ENCODE measurements at places on chromosomes 12 and 14.
A peak's percentile ranks its signal among the peaks of the same experiment; 100 is the strongest.

- DNase-seq = no peak
Observed at GRCh38 chr12:27732281-27732680, 21.6 kb downstream of the MRPS35 start.

- no peak for DNase-seq
Observed at GRCh38 chr12:132672116-132672515, 15.0 kb downstream of the POLE start.

DNA sequence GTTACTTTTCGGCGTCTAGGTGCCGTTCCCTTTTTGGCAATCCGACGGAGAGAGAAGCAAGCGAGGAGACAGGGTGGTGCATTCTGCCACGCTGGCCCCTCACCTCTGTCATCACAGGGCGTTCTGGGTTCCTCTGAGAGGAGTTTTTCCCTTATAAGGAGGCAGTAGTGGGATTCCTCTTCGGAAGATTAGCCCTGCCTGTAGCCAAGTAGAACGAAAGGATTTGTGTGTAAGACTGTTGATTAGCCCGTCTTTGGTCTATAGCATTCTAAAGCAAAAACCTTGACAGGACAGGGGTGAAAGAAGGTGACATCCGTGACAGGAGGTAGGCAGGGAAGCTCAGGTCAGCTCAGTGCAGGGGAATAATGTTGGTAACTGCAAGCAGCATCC lies 9.1 kb upstream of the NEMF start:
- no peak for DNase-seq

DNA sequence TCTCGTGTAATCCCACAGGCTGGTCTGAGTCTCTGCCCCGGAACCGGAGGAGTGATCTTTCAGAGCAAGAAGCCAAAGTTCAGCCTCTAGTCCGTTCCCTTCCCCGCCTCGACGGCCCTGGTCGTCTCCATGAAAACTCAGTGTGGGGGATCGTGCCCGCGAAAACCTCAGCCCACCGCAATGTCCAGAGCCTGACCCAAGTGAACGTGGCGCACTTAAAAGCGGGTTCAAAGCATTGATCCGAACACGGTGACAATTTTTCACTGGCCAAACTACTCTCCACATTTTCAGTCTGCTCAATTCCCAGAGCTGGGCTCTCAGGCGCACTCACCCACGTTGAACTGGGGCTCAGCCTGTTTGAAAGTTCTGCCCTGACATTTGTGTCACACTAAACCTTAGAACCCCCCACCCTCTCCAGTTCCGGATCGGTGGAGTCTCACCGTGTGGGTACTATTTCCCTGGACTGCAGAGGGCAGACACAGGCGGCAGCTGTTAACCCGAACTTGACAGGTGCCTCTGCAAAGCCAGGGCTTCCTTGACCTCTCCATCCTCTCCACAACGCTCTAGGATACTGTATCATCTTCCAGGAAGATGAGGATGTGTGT lies 886 bp upstream of the PRICKLE1 start:
- DNase-seq = no peak

- no peak for DNase-seq
Observed at GRCh38 chr14:64955297-64955696, 12.8 kb upstream of the GPX2 start.

DNA sequence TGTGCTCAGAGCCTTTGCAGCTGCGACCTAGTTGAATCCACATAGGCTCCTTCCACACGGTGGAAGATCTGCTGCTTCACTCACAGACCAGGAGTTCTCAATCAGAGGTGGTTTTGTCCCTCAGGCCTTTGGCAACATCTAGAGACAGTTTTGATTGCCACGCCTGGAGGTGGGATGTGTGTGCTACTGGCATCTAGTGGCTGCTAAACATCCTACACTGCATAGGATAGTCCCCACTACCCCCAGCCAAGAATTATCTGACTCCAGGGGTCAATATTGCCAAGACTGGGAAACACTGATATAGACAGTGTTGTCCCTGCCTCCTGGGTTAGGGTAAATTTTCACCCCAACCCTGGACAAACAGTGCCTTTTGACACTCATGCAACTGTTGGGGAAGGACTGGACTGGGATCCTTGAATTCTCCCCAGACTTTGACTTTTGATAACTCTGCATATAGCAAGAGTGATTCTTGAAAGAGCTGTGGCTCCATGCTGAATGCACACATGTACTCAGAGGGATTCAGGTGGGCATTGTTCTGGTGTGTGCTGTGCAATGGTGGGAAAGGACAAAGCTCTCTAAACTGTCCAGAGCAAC lies 39.8 kb downstream of the BAZ2A start:
- no peak for DNase-seq

DNA sequence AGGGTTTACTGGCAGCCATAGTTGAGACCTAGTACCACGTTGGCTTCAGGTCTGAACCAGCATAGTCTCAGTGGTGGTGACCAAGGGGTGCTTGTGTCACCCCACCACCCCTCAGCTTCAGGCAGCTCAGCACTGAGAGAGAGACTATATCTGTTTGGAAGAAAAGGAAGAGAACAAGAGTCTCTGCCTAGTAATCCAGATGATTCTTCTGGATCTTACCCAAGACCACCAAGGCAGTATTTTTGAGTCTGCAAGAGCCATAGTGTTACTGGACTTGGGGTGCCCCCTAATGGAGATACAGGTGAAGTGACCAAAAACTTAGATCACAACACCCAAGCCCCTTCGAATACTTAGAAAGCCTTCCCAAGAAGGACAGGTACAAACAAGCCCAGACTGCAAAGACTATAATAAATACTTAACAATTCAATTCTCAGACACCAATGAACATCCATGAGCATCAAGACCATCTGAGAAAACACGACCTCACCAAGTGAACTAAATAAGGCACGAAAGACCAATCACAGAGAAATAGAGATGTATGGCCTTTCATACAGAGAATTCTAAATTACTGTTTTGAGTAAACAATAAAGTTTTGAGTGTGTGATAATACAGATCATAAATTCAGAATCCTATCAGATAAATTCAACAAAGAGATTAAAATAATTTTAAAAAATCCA lies 107.0 kb downstream of the HELB start:
- DNase-seq = peak; percentile 58

DNA sequence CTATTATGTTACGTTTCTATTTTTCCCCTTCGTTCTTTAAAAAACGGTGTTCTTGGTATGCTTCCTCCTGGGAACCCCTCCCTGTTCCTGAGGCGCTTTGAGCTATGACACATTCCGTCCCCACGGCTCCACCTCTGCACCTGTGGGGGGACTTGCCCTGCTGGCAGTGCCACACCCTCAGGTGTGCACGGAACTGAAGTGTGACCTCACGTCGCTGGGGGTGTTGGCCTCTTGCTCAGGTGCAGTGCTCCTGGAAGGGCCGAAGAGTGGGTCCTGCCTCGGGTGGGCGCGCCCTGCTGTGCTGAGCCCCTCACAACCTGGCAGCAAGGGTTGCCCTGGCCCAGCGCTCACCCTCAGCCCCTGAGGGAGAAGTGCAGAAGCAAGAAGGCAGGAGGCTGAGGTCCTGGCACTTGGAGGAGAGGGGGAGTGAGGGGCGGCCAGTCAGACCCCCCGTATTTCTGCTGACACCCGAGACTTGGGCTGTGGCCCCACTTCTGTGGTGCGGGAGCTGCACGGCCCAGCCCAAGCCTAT lies 4.9 kb downstream of the AMN start:
- DNase-seq = no peak

- no peak for DNase-seq
Observed at GRCh38 chr12:58931518-58931917, 11.2 kb upstream of the LRIG3 start.

DNA sequence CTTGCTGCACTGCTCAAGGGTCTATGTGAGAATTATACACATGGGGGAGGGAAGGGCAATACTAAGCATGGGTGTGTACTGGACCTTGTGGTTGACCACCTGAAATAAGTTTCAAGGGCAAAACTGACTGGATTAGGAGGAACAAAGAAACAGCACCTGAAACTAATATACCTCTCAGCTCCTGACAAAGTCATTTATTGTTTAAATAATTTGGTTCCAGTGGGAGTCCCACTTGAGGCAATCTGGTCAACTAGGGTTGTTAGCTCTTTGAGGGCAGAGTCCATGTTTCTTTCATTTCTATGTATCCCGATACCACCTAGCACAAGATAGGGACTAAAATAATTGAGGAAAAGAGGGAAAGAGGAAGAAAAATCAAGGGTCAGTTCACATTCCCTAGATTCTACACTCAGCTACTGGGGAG lies 45.5 kb downstream of the STXBP6 start:
- no peak for DNase-seq

DNA sequence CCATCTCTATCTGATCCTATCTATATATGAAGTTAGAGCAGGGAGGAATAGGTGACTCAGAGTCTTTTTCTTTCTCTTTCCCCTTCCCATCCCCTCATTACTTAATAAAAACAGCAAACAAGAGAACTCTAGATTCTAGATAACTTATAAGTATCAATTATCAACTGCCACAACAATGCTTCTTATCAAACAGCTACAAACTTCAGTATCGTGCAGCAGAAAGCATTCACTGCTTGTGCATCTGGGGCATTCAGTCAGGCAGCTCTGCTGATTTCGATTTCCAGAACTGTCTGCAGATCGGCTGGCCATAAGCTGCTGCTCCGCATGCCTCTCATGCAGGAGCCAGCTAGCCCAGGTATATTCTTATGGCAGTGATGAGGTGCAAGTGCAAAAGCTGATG lies 19.4 kb downstream of the A2ML1 start:
- DNase-seq = no peak

DNA sequence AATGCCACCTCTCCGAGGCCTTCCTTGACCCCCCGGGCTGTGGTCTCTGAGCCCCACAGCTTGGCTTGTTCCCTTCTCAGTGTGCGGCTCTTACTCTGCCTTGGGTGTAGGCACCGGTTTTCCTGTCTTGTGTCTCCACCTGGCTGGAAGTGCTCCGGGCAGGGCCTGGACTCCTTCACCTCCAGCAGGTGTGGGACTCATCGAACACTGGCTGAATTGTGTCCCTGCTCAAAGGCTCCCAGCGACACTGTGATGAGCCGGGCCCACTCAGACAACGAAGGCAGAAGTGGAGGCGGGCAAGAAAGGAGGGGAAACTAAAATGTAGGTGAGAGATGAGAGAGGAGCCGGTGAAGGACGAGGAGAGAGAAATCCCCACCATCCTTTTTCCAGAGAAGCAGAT lies 18.0 kb downstream of the TMEM63C start:
- no peak for DNase-seq

- DNase-seq = no peak
Observed at GRCh38 chr12:105977652-105978051, 161.1 kb downstream of the NUAK1 start.

GRCh38 chr12:131196220-131196619 lies 242.5 kb downstream of the ADGRD1 start:
- no peak for DNase-seq

DNA sequence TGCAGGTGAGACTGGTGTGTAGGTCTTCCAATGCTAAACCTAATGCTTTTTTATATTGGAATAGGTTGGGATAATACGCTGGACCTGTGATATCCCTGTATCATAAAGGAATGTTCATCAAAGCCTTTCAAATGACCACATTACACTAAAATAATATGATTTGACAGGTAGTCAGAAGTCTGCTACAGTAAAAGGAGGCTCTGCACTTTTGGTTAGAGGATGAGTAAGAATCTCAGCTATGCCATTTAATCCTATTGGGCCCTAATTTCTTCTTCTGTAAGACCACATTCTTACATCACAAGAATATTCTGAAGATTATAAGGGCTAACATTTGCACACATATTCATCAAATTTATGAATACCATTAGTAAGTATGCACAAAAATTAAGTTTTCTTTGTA lies 250.5 kb upstream of the FLRT2 start:
- DNase-seq = no peak

DNA sequence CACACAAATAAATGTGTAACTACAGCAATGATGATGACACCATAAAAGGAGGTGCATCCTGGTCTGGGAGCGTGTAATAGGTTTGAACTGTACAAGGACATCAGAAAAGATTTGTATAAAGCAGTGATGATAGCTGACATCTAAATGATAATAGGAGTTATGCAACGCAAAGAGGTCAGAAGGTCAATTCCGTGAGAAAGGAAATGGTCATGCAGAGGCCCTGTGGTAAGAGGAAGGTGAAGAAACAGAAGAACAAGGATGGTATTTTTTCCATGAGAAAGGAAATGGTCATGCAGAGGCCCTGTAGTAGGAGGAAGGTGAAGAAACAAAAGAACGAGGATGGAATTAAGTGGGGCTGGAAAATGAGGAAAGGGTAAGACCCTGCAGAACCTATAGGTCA lies 106.7 kb upstream of the TMPO start:
- no peak for DNase-seq

DNA sequence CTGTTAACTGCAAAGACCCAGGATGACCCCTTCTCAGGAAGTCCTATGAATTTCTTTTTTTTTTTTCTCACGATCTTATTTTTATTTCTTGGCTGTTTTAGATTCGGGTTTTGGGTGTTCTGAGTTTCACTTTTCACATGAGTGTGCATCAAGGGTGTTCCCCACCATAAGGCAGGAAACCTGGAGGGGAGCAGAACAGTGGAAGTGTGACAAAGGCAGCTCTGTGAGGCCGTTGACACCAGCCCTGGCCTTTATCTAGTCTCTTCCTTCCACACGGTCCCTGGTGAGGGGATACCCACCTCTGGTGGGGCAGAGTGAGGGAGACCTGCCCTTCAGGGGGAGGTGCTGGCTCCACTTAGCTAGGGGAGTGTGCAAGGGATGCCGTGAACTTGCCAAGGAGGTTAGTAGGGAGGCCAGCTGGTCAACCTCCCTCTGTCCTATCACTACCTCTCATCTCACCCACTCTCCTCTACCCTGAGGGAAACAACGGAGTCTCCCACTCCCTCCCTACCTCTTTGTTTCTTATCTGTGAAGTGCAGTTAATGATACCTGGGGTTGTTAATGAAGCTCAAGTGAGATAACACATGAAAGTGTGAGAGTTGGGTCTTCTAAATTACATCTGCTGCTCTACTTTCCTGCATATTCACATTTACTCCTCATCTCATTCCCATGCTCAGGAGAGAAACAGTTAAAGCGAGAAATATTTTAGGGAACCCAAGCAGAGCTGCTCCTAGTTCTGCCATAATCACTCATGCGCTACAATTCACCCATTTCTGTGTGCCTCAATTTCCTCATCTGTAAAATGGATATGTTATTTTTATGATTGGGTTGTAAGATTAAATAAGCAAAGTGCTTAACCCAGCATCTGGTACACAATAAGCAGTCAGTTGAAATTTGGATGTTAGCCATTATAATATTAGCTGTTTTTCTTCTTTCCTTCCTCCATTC lies 4.4 kb upstream of the GALNT6 start:
- DNase-seq = no peak

GRCh38 chr14:51963286-51963685 lies 26.1 kb upstream of the RTRAF start:
- no peak for DNase-seq

DNA sequence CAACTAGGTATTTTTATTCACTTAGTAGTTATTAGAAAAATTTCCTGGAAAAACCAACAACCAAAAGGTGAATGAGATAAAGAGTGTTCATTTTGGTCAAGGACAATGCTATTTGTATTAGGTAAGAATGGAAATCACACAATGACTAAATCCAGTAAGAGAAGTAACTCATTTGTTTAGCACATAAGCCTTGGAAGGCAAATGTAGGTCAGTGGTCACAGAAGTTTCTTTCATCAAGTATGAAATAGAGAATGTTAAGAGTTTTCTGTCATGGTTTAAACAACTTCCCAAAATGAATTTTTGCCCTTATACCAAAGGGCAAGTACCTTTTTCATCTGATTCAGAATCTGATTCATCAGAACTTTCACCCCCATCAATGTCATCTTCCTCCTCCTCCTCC lies 101.7 kb downstream of the KIF21A start:
- no peak for DNase-seq
